ENCODE measurements at places on chromosomes 4 and X.
A peak's percentile ranks its signal among the peaks of the same experiment; 100 is the strongest.

DNA sequence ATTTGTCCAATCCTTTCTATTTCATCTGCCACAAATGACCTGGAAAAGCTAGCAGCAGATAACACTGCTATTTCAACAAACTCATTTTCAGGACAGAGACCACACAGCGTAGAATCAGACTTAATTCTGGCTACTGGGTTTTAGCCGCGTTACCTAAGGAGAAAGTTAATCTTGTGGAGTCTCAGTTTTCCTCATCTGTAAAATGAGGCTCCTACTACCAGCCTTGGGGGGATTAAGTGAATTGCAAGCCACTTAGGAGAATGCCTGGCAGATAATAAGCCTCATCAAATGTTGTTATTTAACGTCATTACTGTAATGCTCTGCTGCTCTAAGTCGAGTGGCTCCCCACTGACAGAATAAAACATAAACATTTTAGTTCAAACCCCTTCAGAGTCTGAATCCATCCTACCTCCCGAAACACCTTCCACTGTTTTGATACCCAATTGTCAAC lies 1.4 kb downstream of the CCNI start:
- no peak for DNase-seq

DNA sequence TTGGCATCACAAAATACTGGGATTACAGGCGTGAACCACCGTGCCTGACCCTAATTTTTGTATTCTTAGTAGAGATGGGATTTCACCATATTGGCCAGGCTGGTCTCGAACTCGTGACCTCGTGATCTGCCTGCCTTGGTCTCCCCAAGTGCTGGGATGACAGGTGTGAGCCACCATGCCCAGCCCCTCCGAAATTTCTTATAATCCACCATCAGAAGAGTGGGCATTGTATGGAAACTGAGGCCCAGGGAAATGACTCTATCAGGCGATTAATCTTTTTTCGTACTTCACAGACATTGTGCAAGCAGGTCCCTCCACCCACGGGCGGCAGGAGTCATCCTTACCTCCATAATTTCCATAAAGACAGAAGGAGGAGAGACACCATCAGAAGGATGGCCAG lies 16.0 kb downstream of the CRLF2 start:
- no peak for DNase-seq

- DNase-seq = no peak
Observed at GRCh38 chr4:79472693-79473438, 64.8 kb upstream of the GK2 start.

DNA sequence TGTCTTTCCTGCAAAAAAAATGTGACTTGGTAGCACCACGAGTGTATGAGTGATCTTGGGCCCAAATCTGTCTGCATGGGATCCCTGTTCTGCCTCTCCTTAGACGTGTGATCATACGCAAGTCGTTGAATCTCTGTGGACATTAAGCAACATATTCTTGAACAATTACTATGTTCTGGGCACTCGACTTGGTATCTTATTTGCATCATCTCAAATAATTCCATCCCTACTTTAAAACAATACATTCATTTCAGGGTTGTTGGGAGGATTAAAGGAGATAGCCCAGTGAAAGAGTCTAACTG lies 145.4 kb upstream of the CPEB2 start:
- no peak for DNase-seq

- DNase-seq = no peak
Observed at GRCh38 chrX:15107367-15107988, 162.4 kb downstream of the ASB9 start.

DNA sequence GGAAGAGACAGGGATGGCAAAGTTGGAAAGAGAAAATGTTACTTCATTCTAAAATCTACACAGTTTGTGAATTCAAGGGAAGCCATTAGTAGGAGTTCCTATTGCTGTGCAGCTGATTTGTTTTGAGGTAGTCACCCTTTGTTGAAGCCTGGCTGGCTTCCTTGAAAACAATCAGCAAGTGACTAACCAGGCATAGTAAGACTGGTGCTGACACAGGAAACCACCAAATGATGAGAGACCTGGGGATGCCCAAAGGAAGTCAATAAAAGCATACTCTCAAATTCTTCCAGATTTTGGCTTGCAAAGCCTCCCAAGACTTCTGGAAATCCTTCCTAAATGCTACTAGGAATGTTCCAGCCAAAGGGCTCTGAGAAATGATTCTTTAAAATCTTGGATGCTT lies 23.9 kb upstream of the PRDM8 start:
- peak; percentile 66 for DNase-seq

DNA sequence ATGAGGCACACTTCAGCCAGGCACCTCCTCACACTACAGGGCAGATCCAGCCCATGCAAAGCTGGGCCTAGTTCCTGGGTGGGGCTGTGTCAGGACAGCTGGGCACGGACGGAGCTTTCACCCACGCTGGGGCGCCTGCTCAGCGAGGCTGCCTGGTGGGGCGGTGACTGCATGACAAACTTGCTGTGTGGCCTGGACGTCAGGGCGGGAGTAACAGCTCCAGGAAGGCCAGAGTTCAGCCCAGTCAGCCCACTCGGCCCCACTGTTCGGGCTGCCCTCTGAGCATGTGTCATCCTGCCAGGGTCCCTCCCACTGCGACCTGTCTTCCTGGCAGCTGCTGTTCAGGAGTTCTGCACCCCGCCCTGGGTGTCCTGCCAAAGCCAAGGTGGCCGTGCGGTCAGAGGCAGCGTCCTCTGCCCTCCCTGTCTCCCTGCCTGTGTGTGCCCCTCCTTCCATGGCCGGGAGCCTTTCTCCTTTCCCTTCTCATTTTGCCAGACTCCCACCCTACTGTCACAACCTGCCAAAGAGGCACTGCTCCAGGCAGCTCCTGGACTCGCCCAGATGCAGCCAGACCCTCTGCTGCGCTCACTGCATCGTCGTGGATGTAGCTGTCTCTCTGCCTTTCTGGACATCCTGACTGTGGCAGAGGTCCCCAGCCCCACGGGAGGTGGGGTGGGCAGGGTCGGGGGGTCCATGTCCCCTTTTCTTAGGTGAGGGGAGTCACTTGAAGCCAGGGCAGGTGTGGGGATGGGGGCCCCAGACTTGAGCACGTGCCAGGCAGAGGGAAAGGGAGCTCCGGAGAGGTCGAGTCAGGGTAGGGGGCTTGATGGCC lies 33.0 kb upstream of the KIAA0232 start:
- DNase-seq = peak; percentile 90
